ENCODE measurements at places on chromosomes 2 and 18.
A peak's percentile ranks its signal among the peaks of the same experiment; 100 is the strongest.

DNA sequence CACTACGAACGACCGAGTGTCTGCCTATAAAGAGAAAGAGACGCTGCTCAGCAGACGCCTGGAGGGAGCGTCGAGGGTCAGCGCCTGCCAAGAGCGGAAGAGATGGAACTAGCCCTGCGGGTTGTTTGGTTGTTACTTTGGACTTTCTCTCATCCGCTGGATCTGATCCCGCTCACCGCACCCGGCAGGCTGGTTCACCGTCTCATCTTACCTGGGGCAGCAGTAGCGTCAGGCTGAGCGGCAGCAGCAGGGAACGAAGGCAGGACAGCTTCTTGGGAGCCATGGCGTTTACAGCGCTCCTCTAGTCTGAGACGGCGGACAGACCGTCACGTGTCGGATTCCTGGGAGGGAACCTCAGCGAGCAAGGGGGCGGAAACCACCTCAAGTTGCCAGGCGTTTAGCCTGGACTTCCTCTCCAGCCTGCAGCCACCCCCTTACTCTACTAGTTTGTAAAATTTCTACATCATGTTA lies 1.9 kb downstream of the GLB1L start:
- DNase-seq = no peak

GRCh38 chr2:54065411-54065810 lies 50.0 kb upstream of the ACYP2 start:
- DNase-seq = no peak

DNA sequence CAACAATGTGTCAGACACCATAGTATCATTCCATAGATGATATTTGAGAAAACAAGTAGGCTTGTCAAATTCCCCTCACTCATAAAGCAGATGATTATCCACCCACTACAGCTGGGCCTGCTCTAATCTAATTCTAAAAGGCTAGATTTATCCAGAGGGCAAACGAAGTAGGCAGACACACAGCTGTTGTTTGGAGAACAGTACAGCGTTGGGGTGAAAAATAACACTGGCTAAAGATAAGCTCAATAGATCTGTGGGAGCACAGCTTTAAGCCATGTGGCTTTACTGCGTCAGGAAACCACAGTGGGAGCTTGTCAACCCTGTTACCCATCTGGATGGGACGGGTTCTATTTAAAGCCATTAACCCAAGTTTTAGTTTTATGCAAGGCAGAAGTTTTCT lies 48.9 kb upstream of the COBLL1 start:
- no peak for DNase-seq

GRCh38 chr18:61236356-61237057 lies 96.7 kb upstream of the CDH20 start:
- DNase-seq = no peak

- DNase-seq = no peak
Observed at GRCh38 chr2:73173781-73174180, 28.6 kb upstream of the NOTO start.

DNA sequence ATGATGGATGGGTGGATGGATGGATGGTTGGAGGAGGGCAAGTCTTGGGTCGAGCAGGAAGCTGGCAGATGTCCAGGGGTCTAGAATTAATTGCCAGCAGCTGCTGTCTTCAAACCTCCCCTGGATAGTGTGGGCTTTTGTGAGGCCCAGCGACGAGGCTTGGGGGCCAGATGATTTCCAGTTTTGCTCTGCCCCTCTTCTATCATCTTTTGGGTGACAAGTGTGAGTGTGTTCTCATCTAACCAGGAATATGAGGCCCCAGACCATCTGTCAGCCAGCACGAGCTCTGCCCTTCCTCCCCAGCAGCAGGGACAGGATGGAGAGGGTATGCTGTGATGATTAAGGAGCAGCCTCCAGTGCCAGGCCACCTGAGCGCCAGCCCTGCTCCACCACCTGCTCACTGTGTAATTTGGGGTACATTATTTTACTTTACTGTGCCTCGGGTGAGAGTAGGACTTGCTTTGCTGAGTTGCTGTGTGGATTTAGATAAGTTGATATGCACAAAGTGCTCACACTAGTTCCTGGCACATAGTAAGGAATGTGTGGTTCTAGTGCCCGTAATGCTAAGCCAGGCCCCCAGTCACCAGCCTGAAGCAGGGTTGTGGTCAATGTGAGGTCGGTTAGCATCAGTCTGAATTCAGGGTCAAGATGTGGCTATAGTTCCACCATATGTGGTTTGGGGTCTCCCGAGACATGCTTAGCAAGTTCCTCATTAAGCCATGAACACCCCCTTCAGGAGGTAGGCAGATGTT lies 251.1 kb downstream of the CYP26B1 start:
- DNase-seq = no peak

GRCh38 chr18:75364512-75365253 lies 62.8 kb downstream of the SMIM21 start:
- no peak for DNase-seq

GRCh38 chr18:27136208-27136535 lies 48.9 kb downstream of the CHST9 start:
- DNase-seq = no peak

DNA sequence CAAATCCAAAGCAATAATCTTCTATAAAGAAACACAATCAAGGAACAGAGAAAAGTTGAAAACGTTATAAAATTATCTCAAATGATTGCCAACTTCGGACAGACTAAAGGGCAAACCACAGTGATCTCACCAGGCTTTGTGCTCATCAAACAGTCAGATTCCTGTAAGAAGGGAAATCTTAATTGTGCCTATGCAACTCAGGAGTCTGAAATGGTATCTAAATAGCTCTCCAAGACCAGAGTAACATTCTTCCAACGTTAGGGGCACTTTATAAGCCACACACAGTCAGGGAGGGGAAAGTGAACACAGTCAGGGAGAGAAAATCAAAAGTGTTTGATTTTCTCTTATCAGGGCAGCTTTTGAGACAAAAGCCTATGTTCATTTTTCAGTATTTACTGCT lies 29.4 kb downstream of the PLEKHM3 start:
- DNase-seq = no peak

- no peak for DNase-seq
Observed at GRCh38 chr2:171923206-171923605, 945 bp downstream of the HAT1 start.

DNA sequence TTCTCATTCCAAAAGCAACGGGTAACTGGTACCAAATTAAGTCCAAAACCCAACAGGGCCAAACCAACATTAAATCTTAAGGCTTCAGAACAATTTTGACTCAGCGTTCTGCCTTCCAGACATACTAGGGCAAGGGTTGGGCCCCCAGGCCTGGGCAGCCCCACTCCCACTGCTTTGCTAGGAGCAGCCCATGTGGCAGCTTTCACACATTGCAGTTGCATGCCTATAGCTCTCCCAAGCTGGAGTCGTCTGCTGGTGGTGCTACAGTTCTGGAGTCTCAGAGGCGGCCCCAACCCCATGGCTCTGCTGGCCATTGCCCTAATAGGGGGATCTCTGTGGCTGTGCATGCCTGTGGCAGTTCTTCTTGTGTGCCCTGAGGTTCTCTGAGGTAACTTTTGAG lies 37.6 kb upstream of the CD226 start:
- DNase-seq = no peak

DNA sequence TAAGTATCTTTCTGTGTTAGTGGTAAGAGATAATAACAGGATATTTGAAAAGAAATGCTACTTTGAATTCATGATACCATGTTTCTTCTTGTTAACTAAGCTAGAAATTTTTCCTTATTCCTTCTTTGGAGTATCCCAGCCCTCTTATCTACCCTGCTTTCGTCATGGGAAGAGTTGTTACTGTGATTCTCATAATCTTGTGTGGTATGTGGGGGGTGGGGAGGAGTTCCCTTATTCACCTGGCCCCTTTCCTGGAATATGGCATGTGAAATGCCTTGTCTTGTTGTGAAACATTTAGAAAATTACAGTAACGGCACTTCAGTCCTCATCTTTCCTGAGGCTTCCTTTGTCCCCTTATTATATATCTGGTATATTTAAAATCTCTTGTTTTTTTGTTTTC lies 129.9 kb downstream of the NCOA1 start:
- DNase-seq = no peak

GRCh38 chr2:164933671-164934189 lies 21.6 kb downstream of the SLC38A11 start:
- no peak for DNase-seq

- peak; percentile 39 for DNase-seq
Observed at GRCh38 chr2:12005886-12006681, 259.7 kb downstream of the LPIN1 start.

GRCh38 chr2:70656421-70657010 lies 102.9 kb upstream of the TGFA start:
- DNase-seq = no peak

DNA sequence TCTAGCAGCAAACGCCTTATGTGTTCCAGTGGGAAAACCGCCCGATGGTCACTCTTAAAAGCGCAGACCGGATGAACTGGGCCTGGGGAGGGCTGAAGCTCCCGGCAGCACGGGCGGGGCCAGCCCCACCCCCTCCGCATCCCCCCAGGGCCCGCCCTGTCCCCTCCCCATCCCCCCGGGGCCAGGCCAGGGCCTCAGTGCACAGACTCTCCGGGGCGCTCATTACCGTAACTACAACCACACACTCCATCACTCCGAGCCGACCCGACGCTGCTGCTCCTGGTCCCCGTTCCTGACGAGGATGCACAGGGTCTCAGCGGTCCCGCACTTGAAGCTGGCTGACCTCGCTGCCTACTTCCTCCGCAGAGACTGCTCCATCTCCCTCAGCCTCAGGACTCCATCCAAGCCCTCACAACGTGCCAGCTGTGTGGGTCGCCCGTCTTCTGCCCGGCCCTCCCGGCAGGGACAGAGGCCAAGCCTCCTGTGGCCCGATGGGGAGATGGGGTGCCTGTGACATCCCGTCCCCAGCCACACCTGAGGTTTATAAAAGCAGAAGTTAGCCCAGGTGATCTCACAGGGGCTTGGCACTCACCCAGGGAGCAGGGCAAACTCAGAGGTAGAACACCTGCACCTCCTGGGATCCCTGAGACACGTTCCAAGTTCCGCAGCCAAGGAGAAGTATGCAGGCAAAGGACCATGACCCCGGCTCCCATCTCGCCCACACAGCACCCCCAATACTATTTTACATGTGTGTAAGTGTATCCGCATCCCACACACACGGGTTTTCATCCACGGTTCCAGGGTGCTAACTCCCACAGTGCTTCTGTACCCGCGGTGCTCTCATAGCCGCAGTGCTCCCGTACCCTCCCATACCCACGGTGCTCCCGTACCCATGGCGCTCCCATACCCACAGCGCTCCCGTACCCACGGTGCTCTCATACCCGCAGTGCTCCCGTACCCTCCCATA lies 36.0 kb downstream of the SLC66A2 start:
- no peak for DNase-seq

- no peak for DNase-seq
Observed at GRCh38 chr2:170533156-170533555, 182.0 kb upstream of the SP5 start.

GRCh38 chr18:55470826-55471225 lies 117.2 kb downstream of the TCF4 start:
- no peak for DNase-seq

GRCh38 chr18:4438938-4439337 lies 16.2 kb downstream of the DLGAP1 start:
- no peak for DNase-seq

GRCh38 chr18:8721716-8722115 lies 16.4 kb downstream of the MTCL1 start:
- no peak for DNase-seq

DNA sequence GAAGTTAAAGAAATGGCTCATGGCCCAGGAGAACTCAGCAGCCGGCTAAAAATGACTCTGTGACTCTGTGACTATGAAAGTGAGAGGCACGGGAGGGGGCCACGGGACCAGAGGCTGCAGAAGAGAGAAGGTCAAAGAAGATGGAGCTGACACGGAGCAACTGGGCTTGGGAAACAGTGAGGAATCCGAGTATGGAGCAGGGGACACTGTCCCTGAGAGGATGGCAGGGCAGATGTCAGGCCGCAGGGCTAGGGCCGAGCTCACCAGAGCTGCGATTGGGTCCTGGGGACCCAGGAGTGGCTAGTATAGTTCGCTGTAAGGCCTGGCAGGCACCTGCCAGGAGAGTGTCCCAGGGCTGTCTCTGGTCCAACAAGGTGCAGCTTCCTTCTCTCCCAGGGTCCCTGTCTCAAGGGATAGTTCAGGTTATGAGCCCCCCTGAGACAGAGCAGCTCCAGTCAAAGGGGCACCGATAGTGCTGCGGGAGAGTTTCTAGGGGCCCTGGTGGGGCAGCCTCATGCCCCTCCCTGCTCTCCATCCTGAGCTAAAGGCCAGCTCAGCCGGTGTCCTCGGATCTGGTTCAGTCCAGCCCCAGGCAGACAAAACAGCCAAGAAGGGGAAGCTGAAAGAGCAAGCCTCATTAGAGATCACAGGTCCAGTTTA lies 42.7 kb downstream of the CIB4 start:
- DNase-seq = no peak

DNA sequence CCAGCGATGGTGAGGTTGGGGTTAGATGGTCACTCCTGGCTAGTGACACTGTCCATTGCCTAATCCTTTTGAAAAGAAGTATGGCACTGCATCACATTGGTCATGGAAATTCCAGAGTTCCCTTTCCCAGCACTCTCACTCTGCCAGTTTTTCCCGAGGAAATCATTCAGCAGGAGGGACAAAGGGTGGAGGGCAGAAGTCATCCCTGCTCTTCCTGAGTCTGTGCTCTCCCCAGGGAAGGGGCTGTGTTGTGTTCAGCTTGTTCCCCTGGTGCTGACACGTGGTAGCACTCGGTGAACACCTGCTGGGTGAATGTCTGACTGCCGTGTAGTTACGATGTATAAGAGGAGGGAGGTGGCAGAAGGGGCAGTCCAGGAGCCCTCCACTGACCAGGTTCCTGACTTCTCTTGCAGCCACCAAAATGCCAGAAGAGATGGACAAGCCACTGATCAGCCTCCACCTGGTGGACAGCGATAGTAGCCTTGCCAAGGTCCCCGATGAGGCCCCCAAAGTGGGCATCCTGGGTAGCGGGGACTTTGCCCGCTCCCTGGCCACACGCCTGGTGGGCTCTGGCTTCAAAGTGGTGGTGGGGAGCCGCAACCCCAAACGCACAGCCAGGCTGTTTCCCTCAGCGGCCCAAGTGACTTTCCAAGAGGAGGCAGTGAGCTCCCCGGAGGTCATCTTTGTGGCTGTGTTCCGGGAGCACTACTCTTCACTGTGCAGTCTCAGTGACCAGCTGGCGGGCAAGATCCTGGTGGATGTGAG lies 21.6 kb downstream of the STEAP3 start:
- DNase-seq = no peak

DNA sequence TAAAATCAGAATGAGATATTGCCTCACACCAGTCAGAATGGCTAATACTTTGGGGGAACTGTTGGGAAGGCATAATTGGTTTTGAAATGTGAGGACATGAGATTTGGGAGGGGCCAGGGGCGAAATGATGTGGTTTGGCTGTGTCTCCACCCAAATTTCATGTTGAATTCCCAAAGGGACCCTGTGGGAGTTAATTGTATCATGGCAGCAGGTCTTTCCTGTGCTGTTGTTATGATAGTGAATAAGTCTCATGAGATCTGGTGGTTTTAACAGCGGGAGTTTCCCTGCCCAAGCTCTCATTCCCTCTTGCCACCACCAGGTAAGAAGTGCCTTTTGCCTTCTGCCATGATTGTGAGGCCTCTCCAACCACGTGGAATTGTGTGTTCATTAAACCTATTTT lies 59.6 kb downstream of the CSRNP3 start:
- DNase-seq = no peak

DNA sequence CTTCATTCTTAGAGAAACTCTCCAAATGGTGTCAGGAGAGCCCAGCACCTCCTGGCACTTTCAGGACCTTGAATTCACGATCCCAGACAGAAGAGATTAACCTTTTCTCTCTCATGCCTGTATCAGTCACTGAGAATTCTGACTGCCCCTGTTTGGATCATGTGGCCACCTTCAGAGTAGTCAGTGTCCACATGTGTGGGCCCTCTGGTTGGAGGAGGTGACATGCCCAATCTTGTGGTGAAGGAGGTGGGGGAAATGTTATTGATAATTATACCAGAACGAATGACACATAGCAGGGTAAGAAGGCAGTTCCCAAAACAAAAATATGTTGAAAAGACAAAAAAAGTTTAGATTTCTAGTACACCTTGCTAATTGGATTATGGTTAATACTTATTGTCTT lies 31.7 kb downstream of the UBXN4 start:
- DNase-seq = no peak

Measured in effector CD4-positive, alpha-beta T cell (primary cell).